ENCODE measurements at places on chromosomes 3 and 15.
A peak's percentile ranks its signal among the peaks of the same experiment; 100 is the strongest.

GRCh38 chr3:180870008-180870699 is 42.3 kb upstream of the FXR1 start:
- DNase-seq = no peak

DNA sequence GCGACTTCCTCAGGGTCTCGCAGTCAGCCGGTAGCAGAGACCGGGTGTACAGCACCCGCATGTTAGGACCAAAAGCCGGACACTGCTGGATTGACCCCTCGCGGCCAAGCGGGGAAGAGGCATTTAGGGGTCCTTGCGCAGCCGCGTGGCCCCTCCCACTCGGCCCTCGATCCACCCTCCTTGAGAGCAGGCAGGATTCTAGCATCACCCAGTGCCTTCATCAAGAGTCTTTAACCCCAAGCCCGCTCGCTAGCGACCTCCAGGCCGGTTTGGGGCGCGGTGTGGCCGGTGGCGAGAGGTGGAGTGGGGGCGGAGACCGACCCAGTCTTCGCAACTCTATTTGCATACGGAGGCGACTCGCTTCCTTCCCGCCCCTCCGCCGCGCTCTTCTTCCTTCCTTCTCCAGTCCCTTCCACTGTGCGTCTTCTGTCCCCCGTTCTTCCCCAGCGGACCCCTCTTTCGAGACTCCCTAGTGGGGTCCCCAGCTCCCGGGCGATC is at the start of gene ST6GAL1:
Gene ST6GAL1 (plus strand): TSS at position 384 of the 498 bp plus-strand sequence. CDS start 112,178 bp downstream, outside the sequence.
- DNase-seq = peak; percentile 56

GRCh38 chr15:41967506-41968206 is 4.7 kb downstream of the EHD4 start:
- no peak for DNase-seq

GRCh38 chr3:169028716-169029115 is 634.8 kb downstream of the MECOM start:
- DNase-seq = no peak

- no peak for DNase-seq
Measured at GRCh38 chr15:57643826-57644225, 52.1 kb downstream of the MYZAP start.

GRCh38 chr3:9040996-9041395 is 77.7 kb upstream of the RAD18 start:
- no peak for DNase-seq

- no peak for DNase-seq
Measured at GRCh38 chr15:101502572-101503295, 13.2 kb upstream of the PCSK6 start.

DNA sequence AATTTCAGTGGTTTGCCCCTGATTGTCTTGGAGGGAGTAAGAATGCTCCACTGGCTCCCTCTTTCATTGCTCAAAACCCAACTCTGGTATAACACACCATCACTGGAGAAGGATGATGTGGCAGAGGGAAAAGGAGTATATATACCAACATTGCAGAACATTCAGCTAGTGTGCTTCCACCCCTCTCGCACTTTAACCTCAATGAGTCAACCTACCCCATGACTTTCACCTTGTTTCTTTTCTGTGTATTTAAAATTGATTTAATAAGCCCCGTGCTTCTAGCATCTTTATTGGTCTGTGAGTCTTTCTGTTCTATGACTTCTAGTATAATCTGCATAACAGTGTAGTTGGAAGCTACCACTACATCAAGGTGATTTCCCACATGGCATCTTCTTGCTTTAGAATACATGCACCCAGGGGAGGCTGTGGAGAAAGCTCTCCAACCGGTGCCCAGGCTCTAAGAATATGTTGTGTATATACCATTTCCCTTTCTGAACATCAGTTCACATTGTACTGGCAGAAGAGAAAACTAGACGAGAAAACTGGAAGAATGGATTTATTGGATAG is 595.1 kb upstream of the TGFBR2 start:
- DNase-seq = no peak

- no peak for DNase-seq
Measured at GRCh38 chr3:49324768-49325167, 15.1 kb downstream of the USP4 start.

DNA sequence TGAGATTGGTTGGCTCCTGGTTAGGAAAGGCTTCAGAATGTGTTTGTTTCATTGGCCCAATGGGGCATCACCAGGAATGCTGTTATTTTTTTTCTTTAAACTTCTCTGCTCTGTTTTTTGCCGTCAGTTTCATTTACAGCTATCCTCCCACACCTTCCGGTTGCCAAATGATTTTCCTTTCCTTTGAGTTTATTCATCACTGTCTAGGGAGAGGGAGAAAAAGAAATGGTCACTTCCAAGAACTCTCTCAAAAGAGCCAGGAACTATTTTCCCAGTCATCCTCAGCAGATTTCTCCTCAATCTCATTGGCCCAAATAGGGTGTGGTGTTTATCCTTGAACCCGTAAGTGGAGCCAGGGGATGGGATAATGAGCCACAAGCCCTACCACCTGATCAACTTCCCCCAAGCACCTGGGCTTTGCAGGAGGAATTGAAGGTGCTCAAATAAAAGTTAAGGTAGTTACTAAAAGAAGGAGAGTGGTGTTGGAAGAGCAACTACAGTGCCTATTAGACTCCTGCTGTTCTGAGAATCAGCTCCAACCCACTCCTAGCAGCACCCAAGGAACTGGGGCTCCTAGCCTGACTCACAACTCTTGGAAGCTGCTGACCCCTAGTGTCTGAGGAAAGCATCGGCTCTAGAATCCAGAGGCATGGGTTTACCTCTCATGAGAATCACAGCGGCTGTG is 183.8 kb upstream of the IL12A start:
- no peak for DNase-seq

DNA sequence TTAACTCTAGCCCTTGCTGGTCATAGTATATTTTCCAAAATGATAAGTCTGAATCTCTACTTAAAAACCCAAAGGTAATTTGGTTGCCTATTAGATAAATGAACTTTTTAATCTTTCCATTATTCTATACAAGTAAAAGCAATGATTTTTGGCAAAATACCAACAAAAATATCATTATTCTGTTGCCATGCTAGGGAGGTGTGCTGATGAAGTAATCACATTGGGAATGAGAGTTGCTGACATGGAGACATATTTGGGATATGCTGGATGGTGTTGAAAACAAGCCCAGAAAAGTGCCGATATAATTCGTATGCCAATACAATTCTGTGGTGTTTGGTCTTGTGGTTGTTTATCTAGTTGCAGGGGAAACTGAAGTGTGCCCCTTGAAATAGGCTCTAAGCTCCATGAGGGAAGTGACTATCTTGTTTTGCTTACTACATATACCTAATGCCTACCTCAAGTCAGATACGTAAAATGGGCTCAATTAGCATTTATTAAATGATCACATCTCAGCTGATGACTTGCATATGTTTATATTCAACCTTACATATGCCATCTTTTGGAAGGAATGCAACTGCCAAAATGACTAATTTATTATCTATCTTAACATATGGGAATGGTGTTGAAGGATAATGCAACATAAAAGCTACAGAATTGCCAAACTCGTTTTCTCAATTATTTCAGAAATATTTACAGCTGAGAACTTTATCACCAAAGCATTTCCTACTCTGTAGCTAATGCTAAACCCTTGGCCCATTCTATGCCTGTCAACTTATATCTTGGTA is 5.8 kb downstream of the TOPBP1 start:
- DNase-seq = no peak

DNA sequence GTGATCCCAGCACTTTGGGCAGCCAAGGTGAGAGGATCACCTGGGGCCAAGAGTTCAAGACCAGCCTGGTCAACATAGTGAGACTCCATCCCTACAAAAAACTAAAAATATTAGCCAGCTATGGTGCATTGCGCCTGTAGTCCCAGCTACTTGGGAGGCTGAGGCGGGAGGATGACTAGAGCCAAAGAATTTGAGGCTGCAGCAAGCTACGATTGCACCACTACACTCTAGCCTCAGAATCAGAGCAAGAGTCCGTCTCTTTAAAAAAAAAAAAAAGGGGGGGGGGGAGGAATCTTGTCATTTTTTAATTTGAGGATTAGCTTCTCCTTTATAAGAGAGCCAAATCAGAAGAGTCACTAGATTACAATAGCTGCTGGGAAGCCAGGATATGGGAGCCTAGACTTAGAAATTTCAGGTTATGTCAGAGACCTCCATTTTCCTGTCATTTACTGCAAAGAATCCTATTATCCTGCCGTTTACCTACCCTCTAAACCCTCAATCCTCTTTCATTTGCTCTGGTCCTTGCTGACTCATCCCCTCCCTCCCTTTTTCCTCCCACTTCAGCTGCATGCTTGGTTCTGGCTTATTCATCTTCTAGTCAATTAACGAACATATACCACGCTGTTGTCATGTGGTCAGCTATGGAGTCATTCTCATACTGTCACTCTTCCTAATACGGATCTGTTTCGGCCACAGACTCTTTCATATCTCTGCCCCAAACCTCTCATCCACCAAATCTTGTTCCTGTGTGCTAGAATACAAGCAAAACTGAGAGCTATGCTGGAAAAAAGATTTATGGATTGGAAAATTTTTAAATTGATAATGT is 83.8 kb upstream of the PPIB start:
- peak; percentile 9 for DNase-seq

DNA sequence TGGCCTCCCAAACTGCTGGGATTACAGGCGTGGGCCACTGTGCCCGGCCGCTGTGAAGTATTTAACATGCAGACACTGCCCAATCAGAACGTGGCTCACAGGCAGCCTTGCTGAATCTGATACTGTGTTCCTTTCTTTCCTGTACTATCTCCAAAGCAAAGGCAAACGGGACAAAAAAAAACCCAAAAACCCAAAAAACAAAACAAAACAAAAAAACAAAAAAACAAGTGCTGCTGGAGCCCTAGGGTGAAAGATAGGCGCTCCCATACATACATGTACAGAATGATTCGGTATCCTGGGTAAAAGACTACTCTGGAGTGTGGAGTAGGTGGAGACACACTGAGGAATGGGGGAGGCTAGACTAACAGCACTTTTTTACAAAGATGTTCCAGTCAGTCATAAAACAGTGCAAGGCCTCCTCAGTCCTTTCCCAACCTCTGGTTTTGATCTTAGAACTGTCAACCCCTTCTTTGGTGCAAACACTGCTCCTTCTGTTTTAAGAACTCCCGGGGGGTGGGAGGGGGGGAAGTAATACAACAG is 7.7 kb upstream of the MAP1A start:
- DNase-seq = no peak

GRCh38 chr15:63292771-63293170 is 15.4 kb downstream of the APH1B start:
- no peak for DNase-seq

DNA sequence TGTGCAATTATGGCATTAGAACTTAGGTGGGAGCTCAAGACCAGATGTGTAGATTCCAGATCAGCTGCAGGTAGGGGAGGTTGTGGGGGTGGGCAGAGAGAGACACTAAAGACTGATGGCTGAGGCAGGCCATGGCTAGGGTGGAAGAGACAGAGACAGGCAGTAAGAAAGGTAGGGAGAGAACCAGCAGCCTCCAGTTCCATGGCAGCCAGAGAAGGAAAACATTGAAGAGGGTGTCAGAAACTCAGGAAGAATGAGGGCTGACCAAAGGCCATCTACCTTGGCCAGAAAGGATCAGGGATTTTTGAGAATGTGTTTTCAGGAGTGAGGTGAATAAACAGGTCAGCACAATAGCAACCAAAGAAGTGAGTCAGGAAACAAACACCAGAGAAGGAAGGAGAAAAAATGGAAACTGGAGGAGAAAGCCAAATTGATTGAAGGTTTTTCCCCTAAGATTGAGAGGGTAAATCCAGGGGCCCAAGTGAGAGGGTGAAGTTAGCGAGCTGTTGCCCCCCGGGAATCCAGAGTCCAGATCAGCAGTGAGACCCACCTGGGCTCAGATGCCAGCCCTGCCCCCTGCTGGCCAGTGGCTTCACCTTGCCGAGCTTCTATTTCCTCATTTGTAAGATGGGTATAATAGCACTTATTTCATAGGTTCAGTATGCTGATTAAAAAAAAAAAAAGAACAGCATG is 41.0 kb downstream of the ABHD2 start:
- peak; percentile 53 for DNase-seq

All from stimulated activated CD4-positive, alpha-beta T cell treated with anti-CD3 and anti-CD28 coated beads, Interleukin-1b, Interleukin-23, amount 100 ng/mL, for 4 hours (primary cell).